CD8-positive, alpha-beta T cell (primary cell): ENCODE measurements at places on chromosomes 1 and 21.
A peak's percentile ranks its signal among the peaks of the same experiment; 100 is the strongest.

GRCh38 chr1:209190591-209191261 lies 392.8 kb upstream of the CAMK1G start:
- DNase-seq: no peak

DNA sequence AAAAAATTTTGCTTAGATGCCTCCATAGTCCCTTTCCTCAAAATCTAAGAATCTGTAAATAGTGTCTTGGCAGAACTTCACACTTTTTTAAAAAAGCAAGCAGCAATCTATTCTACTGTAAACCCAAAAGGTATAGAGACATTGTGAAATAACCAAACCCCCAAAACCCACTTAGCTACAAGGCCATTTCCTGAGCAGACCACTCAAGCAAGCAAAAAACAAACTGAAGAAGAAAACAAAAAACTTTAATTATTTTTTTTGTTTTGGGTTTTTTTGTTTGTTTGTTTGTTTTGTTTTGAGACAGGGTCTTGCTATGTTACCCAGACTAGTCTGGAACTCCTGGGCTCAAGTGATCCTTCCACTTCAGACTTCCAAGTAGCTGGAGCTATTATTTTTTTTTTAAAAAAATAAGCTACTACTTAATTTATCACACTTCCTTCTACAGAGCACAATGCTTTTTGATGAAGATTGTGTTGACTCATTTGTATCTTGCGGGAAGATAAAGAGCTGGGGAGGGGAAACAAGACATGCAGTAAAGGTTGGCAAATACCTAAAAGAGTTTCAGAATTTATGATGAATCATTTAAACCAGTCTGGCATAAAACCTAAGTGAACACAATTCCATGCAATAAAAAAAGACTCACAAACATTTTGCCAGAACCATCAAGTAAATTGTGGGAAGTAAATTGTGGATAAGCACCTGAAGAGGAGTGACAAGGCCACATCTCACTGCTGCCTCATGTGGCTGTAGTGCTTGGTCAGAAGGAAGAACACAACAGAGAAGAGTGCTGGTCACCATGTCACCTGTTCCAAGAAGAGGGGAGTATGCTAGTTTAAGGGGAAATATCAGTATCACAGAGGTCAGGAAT lies 2.7 kb upstream of the PTPN22 start:
- no peak for DNase-seq

- no peak for DNase-seq
Observed at GRCh38 chr1:38783640-38784229, 75.8 kb downstream of the RRAGC start.

- DNase-seq: no peak
Observed at GRCh38 chr1:201545851-201546492, 7.0 kb downstream of the NAV1 start.

- no peak for DNase-seq
Observed at GRCh38 chr1:229848752-229849677, 218.0 kb upstream of the GALNT2 start.

DNA sequence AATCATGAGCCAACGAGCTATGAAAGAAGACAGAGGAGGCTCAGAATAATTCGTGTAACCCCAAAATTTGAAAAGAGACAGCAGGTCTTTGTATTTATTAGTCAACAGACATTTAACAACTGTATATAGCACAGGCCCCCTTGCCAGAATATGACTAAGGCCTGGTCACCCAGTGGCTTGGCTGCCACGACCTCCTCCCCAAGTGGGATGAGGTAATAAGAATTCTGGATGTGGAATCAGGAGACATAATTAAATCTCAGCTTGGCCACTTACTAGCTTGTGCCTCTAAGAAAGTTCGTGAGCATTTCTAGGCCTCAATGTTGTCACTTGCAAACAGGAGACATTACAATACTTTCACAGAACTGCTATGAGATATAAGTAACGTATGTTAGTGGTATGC lies 134.2 kb upstream of the TNFSF4 start:
- DNase-seq: no peak

GRCh38 chr1:233960386-233960785 lies 55.9 kb downstream of the SLC35F3 start:
- no peak for DNase-seq

DNA sequence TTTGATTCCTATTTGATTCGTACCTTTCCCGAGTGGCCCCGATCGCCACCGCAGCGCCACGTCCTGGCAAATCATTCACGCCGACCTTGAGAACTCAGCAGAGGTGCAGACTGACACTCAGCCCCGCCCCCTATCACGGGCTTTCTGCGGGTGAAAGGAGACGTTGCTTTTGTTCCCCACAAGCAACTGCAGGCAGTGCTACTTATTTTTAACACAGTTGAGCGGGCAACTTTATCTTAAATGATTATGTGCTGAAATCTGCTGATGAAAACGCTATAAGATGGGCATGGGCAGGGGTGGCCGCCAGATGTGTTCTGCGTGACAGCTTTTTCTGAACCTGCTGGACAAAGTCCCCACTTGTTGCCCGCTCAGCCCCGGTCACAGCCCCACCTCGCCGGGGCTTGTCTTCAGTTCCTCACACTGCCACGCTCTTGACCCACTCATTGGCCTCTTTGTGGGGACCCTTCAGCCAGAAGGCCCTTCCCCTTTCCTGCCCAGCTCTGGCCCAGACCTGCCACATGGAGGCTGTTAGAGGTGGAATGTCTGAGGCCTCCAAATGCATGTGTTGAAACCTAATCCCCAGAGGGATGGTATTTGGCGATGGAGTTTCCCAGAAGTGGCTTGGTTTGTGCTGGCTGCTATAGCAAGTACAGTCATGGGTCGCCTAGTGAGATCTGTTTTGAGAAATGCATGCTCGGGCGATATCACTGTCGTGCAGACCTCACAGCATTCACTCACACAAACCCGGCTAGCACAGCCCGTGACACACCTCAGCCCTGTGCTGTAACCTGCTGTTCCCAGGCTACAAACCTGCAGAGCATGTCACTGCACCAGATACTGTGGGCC lies 15.7 kb upstream of the PDXK start:
- peak; percentile 67 for DNase-seq

DNA sequence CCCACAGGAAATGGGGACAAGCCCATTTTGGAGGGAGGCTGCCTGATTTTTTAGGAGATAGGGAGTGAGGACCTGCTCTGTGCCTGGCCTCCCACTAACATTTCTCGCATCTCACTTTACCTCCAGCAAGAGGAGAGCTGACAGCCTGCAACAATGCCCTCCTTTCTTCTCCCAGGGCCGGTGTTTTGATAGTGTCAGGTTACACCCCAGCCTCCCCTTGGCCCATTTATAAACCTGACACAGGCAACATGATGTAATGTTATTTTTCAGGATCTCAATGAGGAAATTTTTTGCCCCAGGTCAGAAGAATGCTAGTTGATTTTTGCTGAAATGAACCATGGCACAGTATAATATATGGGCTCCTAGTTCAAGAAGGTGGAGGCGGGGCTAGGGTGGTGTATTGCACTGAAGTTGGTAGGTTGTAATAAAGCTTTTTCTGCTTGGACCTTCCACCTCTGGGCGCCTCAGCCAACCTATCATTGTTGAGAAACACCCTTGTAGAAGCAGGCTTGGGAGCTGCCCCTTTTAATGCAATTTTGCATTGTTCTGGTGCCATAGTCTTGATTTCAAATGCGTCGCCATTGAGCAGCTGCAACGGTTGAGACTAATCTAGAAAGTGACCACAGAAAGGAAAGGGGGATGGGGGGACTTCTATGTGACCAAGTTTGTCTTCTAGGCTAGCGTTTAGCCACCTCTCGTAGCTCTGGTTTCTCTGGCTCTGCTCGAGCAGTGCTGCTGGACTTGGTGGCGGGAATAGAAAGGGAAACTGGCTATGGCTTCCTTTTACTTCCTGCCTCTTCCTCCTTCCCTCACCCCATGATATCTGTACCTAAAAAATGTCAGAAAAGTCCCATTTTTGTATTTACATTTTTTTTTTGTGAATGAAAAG lies 53.0 kb downstream of the PBX1 start:
- no peak for DNase-seq

DNA sequence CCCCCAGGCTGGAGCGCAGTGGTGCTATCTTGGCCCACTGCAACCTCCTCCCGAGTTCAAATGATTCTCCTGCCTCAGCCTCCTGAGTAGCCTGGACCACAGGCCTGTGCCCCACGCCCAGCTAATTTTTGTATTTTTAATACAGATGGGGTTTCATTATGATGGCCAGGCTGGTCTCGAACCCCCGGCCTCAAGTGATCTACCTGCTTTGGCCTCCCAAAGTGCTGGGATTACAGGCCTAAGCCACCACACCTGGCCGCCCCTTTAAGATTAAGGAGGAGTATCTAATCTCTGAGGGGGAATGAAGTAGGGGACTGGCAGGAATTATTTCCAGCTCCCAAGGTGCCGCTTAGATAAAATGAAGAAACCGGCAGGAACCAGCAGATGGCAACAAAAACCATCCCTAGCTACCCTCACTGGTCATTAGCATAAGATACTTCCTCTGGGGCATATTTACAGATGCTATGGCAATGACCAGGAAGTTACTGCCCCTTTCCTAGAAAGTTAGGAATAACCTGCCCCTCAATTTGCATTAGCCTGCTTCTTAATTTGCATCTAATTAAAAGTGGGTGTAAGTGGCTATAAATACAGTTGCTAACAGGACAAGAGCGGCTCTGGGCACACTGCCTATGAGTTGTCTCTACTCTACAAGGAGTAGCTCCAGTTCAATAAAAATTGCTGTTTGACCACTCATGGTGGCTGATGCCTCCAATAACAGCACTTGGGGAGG lies 7.1 kb upstream of the NSUN4 start:
- DNase-seq: no peak

GRCh38 chr1:8122477-8123407 lies 96.6 kb upstream of the ERRFI1 start:
- DNase-seq: no peak

DNA sequence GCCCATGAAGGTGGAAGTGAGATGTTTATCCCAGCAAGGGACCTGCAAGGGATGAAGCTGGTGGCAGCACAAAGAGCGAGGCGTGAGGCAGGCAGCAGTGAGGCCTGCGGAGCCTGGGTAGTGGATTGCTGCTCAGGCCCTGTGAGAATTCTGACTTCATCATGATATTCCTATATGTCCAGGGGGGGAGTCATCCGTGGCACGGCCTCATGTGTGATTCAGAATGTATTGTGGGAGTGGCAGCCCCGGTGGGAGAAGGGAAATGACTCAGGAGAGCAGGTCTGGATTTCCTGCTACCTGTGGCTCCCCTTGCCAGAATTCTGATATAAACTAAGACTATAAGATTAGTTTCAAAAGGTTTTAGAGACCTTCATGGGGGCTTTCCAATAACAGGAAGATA lies 240.9 kb downstream of the CAMTA1 start:
- DNase-seq: no peak

DNA sequence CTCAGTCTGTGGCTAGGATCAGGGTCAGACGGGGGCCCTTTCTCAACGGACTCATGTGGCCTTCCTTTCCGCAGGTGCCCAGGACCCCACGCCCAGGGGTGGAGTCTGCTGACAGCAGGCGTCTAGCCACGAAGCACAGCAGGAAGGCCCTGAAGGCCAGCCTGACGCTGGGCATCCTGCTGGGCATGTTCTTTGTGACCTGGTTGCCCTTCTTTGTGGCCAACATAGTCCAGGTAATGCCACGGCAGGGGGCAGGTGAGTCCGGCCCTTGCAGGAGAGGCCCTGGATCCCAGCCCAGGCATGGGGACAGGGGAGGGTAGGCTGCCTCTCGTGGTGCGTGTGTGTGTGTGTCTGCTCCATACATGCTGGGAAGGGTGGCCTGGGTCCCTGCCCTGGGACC lies 13.8 kb downstream of the HTR6 start:
- DNase-seq: no peak

DNA sequence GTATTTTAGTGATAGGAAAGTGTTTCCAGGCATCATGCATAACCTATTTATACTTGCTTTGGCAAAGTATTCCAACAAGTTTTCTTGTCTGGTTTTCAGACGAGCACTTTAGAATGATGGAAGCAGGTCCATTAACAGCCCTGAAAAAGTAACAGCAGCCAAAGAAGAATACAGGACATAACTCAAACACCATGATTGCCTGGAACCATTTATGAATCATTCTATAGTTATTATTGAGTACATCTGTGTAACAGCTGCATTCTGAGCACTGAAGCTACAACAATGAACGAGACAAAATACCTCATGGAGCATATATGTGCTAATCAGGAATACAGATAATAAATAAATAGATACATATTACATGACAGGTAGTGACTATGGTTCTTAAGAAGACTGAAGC lies 12.6 kb downstream of the IL10RB start:
- no peak for DNase-seq

GRCh38 chr21:28828021-28828420 lies 164.7 kb downstream of the LTN1 start:
- DNase-seq: no peak

GRCh38 chr21:25508364-25508763 lies 98.9 kb downstream of the MRPL39 start:
- DNase-seq: no peak

- DNase-seq: peak; percentile 37
Observed at GRCh38 chr1:167499664-167500101, 18.6 kb downstream of the CD247 start.

DNA sequence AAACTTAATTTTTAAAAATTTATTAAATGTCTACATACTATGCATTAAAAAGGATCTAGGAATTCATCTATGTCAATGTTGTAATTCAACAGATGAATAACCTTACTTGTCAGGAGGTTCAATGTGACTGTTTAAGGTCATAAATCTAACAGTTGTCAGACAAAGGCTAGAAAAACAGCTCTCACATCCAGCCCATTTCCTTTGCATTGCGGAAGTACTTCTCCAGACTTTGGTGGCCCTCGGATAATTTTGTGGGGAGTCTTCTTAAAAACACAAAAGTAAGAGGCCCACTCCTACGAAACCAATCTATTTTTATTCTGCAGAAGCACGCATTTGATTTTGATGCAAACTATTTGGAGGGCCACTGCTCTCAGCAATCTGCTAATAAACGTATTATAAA lies 122.6 kb upstream of the CHRM3 start:
- DNase-seq: no peak

DNA sequence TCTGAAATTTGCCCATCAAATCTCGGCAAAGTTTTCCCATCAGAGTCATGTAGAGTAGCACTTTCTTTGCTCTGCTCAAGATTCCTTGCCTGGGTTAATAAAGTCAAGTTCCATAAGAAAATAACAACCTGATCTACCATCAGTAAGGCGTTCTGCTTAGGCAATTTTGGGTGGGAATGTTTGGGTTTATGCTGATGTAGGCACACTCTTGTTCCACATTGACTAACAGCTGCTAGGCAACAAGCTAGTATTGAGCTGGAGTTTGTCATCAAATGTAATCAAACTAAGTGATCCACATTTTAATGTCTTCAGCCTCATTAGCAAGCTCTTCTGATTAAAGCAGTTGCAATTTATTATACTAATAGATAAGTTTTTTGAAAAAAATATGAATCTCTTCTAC lies 12.1 kb upstream of the HMCN1 start:
- no peak for DNase-seq

- no peak for DNase-seq
Observed at GRCh38 chr1:109796484-109797302, 33.0 kb upstream of the EPS8L3 start.

GRCh38 chr1:116806245-116806644 lies 52.0 kb downstream of the CD2 start:
- DNase-seq: peak; percentile 55

- DNase-seq: no peak
Observed at GRCh38 chr1:65719391-65719790, 73.3 kb upstream of the PDE4B start.

DNA sequence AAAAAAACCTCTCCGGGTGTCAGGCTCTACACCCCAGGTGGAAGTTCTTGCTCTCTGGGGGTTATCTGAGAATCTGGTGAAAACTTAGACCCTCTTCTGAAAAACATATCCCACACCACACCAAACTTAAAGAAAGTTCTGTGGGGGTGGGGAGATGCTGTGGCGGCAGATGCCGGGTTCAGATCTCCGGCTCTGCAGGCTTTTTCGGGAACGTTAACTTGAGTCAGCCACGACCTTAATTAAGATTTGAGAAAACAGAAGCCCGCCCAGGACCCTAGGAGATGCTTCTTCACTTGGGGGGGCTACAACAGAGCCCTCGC lies 2.3 kb downstream of the RCC2 start:
- no peak for DNase-seq
